Epithelial cell of esophagus (primary cell): ENCODE measurements at places on chromosomes 5 and 9.

GRCh38 chr5:114055318-114056184, 306.3 kb upstream of the KCNN2 start:
- peak; percentile 18 for DNase-seq

DNA sequence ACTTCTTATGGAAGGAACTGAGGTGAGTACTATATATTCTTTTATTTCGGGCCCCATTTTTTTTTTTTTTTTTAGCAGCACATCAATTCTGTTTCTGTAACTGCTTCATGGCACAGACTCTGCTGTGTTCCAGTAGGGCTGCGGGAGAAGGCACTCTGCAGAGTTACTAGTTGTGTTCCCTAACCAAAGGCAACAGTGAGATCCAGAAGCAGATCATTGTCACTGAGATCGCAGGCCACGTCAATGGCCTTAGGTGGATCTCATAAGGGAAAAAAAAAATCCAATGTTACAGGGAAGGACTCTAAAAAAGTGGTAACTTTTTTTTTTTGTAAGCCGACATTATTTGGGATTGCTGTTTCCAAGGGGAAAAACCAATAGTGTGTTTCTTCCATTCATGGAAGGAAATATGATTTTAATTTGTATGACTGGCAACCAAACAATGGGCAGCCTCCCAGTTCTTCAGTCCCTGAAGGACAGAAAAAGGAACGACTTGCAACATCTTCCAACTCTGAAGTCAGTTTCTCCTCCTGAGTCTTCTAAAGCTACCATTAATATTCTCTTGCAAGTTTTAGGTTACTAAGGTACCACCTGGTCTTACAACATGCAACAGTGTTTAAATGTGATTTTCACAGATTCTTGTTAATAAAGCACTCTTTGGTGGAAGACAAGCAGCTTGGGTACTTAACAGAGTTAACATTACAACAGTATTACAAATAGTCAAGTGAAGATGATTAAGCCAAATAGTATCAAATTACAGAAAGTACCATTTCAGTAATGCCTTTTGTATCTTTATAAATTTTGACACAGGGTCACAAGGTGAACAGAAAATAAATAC, 52.8 kb downstream of the HABP4 start:
- no peak for DNase-seq

- DNase-seq, result no peak
These were observed 63.7 kb upstream of the IER5L start for GRCh38 chr9:129241725-129242124.

GRCh38 chr9:34259315-34259714, 69.8 kb downstream of the KIF24 start:
- DNase-seq, result no peak

- DNase-seq, result no peak
These were observed 171.1 kb downstream of the DOCK2 start for GRCh38 chr5:169808118-169808581.

- DNase-seq, result no peak
These were observed 406.3 kb downstream of the PDE4D start for GRCh38 chr5:59487068-59487686.

DNA sequence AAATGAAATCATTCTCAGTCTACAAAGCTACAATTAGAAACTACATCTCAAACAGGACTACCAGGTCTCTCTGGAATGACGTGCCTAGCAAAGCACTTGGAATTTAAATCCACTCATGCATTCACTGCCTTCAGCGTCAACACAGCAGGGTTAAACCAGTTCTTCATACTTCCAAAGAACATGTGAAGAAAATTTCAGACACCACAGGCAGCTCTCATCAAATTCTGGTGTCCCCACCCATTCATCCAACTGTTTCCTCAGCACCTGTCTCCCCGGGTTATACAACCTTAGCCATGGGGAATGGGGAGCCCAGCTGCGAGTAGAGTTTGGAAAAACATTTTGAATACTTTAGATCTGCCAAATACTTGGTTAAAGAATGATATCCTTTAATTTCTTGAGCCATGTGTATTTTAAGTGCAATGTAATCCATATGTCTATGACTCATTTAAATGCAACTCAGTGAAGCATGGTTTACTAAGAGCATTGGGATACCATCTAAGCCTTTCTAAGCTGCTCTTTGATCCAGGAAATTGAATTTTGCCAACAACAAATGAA, 17.5 kb downstream of the ADAM19 start:
- DNase-seq, result peak; percentile 91
